Spleen (tissue), 13 donors: ENCODE measurements at places on chromosomes 4 and X. TPM values are rescaled to one million over a fixed set of nuclear protein-coding genes. Genes with fewer than 3 reads are reported as not detected.

DNA sequence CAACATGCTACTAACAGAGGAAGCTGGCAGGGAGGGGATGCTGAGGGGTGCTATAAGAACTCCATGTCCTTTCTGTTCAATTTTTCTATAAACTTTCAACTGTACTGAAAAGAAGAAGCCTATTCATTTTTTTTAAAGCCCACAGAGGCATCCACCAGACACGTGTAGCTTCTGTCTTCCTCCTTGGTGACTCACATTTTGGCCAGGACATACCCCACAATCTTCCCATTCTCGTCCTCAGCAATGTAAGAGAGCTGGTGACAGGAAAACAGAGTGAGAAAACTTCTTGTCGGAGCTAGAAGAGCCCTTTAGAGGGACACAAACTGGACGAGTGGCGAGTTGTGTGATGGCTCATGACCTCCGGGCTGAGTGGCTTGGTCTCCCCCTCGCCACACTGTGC is 1.1 kb downstream of the NAA10 start:
- peak overlapping the region; percentile 93 for H3K4me3 ChIP-seq
- no peaks in the 10 kb centered on the region for H3K36me3 ChIP-seq
- DNase-seq, result no peak
- peaks cover 59% of the 10 kb centered on the region for H3K4me1 ChIP-seq

DNA sequence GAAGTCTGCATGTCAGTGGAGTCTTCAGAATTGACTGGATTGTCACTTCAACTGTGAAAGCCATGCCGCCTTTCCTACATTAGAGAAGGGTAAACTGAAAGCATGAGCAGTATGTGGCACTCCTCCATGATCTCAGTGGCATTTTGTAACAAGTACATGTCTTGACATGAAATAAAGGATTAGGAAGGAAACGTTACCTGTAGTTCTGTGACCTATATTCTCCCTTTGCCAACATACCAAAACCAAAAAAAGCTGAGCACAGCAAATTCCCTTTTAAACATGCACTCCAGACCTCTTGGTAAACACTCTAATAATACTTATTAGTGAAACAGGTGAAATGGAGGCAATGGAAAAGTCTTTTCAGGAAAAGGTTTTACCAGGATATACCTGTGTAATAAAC is 344.2 kb downstream of the GRIA2 start:
- H3K4me1 ChIP-seq, result no peaks in the 10 kb centered on the region
- H3K36me3 ChIP-seq, result no peaks in the 10 kb centered on the region
- H3K4me3 ChIP-seq, result no peak overlapping the region
- H3K27me3 ChIP-seq, result no peaks in the 10 kb centered on the region

DNA sequence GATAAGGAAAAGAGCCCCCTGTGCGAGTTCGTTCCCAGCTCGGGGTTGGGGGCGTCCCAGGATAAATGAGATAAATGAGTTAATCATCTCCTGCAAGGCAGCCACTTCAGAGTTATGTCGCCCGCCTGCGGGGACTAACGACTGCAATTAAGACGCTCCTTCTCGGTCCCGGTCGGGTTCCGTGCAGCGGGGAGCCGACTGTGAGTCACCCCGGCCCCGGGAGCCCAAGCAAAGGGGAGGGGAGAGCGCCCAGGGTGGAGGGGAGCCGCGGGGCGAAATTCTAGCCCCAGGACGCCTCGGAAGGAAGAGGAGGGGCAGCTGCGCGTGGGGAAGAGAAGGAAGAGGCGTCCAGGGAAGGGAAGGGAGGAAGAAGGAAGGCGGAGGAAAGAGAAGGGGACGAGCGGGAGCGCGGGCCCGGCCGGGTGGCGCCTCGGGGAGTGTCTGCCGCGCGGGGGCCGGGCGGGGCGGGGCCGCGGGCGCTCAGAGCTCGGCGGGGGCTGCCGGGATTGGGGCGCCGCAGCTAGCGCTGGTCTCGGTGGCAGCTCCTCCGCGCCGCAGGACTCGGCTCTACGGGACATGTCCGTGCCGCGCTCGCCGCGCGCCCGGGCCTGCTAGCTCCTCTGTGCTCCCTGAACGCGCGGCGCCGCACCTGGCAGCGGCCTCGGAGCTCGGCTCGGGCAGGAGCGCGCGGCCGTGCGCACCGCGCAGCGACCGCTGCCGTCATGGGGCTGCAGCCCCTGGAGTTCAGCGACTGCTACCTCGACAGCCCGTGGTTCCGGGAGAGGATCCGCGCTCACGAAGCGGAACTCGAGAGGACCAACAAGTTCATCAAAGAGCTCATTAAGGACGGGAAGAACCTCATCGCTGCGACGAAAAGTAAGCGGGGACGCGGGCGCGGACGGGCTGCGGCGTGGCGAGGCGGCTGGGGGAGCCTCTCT is at the start of gene ARHGAP10:
Gene ARHGAP10 (plus strand): TSS at position 509 of the 938 bp plus-strand sequence. CDS start 214 bp downstream, at position 723.
- H3K4me3 ChIP-seq, result peak within 1 kb of the TSS; percentile 67
- H3K27me3 ChIP-seq, result peaks cover 8% of the 10 kb centered on the region
- DNase-seq, result peak; percentile 90

DNA sequence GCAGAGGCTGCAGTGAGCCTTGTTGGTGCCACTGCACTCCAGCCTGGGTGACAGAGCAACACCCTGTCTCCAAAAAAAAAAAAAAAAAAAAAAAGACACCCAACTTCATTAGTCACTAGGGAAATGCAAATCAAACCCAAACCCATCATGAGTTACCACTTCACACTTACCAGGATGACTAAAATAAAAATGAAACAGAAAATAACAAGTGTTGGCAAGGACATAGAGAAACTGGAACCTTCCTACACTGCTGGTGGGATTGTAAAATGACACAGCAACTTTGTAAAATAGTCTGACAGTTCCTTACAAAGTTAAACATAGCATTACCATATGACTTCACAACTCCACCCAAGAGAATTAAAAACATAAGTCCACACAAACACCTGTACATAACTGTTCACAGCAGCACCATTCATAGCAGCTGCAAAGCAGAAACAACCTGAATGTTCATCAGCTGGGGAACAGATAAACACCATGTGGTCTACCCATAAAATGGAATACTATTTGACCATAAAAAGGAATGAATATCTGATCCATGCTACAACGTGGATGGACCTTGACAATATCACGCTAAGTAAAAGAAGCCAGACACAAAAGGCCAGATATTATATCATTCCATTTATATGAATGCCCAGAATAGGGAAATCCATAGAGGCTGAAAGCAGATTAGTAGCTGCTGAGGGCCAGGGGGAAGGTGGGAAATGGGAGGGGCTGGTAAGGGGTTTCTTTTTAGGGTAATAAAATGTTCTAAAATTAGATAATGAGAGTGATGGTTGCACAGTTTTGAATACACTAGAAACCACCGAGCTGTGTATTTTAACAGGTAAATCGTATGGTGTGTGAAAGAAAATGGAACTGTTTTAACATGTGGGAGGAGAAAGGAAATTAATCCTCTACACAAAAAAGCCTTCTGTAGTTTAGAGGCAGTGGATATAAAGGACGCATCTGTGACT is 18.3 kb downstream of the CD99L2 start:
- no peak overlapping the region for H3K4me3 ChIP-seq
- H3K27ac ChIP-seq, result peak overlapping the region; percentile 11
- DNase-seq, result no peak
- no peaks in the 10 kb centered on the region for H3K36me3 ChIP-seq
- no peaks in the 10 kb centered on the region for H3K27me3 ChIP-seq
- H3K4me1 ChIP-seq, result no peaks in the 10 kb centered on the region

- H3K27ac ChIP-seq, result no peak overlapping the region
- no peak overlapping the region for H3K4me3 ChIP-seq
- H3K36me3 ChIP-seq, result no peaks in the 10 kb centered on the region
- no peak for DNase-seq
- peaks cover 8% of the 10 kb centered on the region for H3K4me1 ChIP-seq
Observed at GRCh38 chr4:98602270-98602669, 56.1 kb downstream of the TSPAN5 start.

- no peak for DNase-seq
- no peak overlapping the region for H3K4me3 ChIP-seq
- H3K4me1 ChIP-seq, result no peaks in the 10 kb centered on the region
Observed at GRCh38 chr4:26223155-26223554, 97.7 kb upstream of the RBPJ start.

- no peak overlapping the region for H3K4me3 ChIP-seq
- H3K36me3 ChIP-seq, result peaks cover 69% of the 10 kb centered on the region
- no peak for DNase-seq
- H3K4me1 ChIP-seq, result no peaks in the 10 kb centered on the region
- H3K27ac ChIP-seq, result no peak overlapping the region
- no peaks in the 10 kb centered on the region for H3K27me3 ChIP-seq
Observed at GRCh38 chrX:155891446-155892210, 10.5 kb downstream of the VAMP7 start.

GRCh38 chrX:77742788-77743476 is 43.1 kb downstream of the ATRX start:
- H3K36me3 ChIP-seq, result no peaks in the 10 kb centered on the region
- peak overlapping the region; percentile 46 for H3K27ac ChIP-seq
- no peak overlapping the region for H3K4me3 ChIP-seq
- H3K4me1 ChIP-seq, result peaks cover 12% of the 10 kb centered on the region

GABRG1 gene
- total RNA-seq, result 0.09 TPM

CNOT6L gene
- total RNA-seq, result 111 TPM

PCDH18 gene
- total RNA-seq, result 8.3 TPM

PPEF2 gene
- 3.4 TPM for total RNA-seq

CXorf65 gene
- 2.7 TPM for total RNA-seq
